ENCODE measurements at places on chromosomes 5 and 9. TPM values are rescaled to one million over a fixed set of nuclear protein-coding genes. Genes with fewer than 3 reads are reported as not detected.

IL5 gene
- not detected for total RNA-seq

BARHL1 gene
- not detected for total RNA-seq

DNA sequence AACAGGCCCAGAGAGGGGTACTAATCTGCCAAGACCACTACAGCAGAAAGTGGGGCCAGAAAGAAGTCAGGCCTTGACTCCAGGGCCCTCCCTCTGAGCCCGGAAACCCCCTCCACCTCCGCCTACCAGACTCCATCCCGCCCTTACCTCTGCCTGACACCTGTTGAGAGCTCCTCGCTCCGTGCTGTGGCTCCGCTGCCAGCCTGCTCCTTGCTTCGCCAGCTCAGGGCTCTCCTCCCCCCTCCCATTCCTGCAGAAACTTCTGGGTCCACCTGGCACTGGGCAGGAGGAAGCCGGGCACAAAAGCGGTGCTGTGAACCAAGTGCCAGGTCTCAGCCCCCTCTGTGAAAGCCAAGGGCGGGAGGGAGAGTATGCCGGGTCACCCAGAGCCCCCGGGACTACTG is 6.4 kb upstream of the ST6GALNAC6 start:
- peak; percentile 80 for DNase-seq

LCN1 gene
- 0.29 TPM for total RNA-seq

GRCh38 chr5:143652108-143652700 is 159.8 kb upstream of the HMHB1 start:
- DNase-seq: no peak

Measured in activated naive CD4-positive, alpha-beta T cell treated with anti-CD3 and anti-CD28 coated beads for 36 hours (primary cell).